ENCODE measurements at places on chromosomes 1 and 21.
A peak's percentile ranks its signal among the peaks of the same experiment; 100 is the strongest.

- peak; percentile 67 for DNase-seq
Measured at GRCh38 chr1:38858833-38859560, 575 bp downstream of the RRAGC start.

DNA sequence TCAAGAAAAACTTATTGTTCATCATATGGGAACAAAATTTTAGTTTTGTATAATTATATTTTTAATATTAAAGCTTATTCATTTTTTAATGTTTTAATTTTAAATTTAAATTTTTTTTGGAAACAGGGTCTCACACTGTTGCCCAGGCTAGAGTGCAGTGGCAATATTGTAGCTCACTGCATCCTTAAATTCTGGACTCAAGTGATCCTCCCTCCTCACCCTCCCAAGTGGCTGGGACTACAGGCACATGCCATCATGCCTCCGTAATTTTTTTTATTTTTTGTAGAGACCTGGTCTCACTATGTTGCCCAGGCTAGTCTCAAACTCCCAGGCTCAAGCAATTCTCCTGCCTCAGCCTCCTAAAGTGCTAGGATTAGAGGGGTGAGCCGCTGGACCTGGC lies 20.2 kb upstream of the FAM76A start:
- no peak for DNase-seq

- DNase-seq, result no peak
Measured at GRCh38 chr1:67372898-67373297, 57.3 kb downstream of the SERBP1 start.

- no peak for DNase-seq
Measured at GRCh38 chr1:77245830-77246229, 26.6 kb upstream of the PIGK start.

- DNase-seq, result no peak
Measured at GRCh38 chr1:170157820-170158219, 12.1 kb downstream of the NTMT2 start.

GRCh38 chr1:184289825-184290550 lies 96.8 kb upstream of the C1orf21 start:
- peak; percentile 33 for DNase-seq

GRCh38 chr1:193656841-193657240 lies 470.4 kb upstream of the B3GALT2 start:
- DNase-seq, result no peak

DNA sequence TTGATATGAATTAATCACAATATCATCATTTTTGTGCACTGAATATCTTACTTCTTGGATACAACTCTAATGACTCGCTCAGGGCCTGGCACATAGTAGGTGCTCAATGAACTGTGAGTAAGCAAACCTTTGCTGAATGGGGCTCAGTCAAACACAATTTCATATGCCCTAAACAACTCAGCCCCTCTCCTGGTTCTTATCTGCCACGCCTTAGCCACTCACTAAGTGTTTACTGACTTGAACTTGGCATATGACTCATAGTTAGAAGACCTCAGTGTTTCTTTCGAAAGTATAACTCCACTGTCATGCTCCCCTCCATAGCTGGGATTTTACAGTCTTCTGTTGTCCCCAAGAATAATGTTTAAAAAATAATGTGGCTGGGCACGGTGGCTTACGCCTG lies 4.8 kb upstream of the IFNLR1 start:
- DNase-seq, result peak; percentile 75

DNA sequence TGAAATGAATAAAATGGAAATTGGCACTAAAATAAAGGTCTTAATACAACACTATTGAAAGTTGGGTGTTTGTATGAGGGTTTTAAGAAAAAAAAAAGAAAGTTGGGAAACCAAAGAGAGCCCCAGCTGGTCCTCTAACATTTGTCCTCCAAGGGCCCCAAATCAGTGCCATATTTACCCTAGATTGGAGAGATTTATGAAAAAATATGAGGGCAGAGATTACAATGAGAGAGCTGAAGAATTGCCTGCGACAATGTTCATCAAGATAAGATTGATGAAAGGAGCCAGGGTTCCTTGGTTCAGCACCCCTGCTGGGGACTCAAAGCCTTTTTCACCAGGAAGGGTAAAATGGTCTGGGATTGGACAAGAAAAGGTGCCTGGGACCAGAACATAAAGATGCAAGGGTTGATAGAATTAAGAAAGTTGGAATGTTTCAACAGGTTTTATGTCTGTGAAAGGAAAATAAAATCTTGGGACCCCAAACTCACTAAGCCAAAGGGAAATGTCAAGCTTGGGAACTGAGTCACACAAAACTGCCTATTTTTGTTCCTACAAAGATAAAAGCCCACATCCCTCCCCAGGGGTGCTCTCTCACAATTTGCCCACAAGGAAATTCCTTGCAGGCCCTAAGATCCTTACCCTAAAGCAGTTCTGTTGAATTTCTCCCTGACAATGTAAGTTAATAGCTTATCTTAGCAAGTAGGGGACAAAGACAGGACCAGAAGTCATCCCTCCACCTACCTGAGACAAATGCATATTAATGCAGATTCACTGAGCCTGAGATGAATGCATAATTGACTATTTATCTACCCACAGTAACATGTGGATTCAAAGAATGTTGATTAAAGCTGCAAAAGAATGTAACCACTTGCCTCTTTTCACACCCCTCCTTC lies 26.8 kb downstream of the CBR1 start:
- DNase-seq, result no peak

DNA sequence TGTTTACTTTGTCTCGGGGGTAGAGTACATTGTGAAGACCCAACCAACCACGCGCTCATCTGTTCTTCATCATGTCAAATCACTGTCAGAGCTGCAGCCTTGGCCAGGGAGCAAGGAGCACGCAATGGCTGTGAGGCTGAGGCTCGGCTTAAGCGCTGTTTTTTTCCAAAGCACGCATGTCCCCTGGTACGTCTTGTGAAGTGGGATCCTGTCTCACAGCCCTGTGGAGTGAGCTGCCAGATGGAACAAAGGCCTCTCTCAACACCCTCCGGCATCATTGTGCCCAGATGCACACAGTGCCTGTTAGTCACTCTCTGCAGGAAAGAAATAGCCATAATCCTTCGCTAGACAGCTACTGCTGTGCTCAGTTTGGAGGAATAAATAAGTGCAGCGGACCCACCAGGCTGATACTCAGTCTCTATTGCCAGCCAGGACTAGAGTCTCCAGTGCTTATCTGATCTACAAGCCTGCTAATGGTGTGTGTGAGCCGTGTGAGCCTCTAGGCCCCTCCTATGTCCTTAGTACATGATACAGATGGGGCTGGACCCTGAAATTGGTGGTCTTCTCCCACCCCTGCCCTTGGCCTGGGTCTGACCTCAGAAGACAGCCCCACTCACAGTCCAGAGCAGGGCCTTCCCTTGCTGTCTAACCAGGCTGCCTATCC lies 91.3 kb upstream of the COA6 start:
- no peak for DNase-seq

Measured in fibroblast of mammary gland (primary cell).